Stimulated activated CD4-positive, alpha-beta T cell treated with anti-CD3 and anti-CD28 coated beads, Interleukin-1b, Interleukin-23, amount 100 ng/mL, for 24 hours (primary cell): ENCODE measurements at places on chromosomes 6 and 20.

- no peak for DNase-seq
These were observed 121.6 kb upstream of the BEND6 start for GRCh38 chr6:56833127-56833791.

DNA sequence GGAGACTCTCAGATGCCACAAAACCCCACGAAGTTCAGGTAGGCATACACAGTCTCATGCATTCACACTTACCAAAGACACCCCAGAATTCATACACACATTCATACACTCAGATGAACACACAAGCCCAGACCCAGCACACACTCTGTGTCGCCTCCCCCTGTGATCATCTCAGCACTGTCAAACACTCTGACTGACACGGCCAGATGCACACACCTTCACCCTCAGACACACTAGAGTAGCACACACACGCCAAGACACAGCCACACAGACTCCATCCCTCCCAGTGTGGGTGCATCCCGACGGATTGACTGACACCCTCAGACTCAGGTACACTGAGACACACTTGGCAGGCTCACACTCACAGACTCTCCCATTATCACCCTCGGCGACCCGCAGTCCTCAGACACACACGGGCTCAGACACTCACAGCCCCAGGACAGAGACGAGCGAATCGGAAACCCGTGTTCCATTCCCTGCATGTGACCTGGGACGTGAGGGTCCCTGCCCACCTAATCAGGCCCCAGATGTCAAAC lies 872 bp upstream of the RIMS4 start:
- no peak for DNase-seq

DNA sequence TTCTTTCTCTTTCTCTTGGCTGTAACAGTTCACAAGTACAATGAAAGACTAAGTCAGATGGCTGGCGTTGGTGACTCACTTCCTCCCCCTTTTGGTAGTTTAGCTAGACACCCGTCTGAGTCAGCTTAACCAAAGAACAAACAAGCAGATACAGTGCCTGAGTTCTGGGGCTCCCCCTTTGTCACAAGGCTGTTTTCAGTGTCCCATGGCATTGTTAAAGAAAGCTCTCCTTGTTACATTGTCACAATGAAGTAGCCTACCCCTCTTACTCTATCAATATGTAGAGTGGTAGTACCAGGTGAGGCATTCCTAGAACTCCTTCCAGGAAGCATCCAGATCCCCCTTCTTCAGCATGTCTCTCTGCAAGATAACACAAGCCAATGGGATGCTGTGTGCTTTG lies 38.6 kb downstream of the KIAA0408 start:
- peak; percentile 50 for DNase-seq

- DNase-seq, result no peak
These were observed 3.8 kb downstream of the TOMM34 start for GRCh38 chr20:44956410-44956809.

GRCh38 chr20:63254232-63254605 lies at the start of gene NKAIN4:
Gene NKAIN4 (minus strand): TSS chr20:63254463. CDS start chr20:63254450, 13 bp downstream.
- DNase-seq, result no peak

- DNase-seq, result no peak
These were observed 31.4 kb downstream of the LINC00237 start for GRCh38 chr20:21074605-21075336.

- no peak for DNase-seq
These were observed 81.1 kb upstream of the SLCO4A1 start for GRCh38 chr20:62561182-62561581.

DNA sequence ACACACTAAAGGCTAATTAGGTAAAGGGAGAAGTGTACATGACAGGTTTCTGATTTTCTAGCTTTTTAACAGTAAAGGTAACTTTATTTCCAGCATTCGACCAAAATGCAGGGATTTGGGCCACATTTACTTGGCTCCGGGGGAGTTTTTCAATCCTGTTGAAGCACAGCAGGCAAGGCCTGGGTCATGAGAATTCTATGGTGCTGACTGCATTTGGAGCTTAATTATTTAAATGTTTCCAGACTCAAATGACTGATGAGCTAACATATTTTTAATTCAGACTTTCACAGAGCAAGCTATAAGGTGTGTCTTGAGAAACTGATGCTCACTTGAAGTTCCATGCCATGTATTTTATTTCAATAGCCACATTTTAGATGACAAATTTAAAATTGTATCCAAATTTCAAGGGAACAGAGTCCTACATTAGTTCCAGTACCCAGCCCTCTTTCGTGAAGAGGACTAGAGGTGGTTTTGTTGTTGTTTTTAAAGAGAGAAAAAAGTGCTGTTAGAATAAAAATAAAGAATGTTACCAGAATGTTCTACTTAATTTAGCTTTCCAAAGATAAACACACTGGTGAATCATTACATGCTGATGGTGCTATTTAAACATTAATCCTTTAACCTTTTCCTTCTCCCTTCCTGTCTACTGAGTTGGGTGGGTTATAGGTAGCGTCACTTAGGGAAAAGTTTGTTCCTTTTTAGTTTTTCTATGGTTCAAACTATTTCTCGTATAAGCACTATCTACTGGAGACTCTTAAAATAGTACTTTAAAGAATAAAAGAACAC lies 82.3 kb upstream of the PHACTR2 start:
- no peak for DNase-seq

DNA sequence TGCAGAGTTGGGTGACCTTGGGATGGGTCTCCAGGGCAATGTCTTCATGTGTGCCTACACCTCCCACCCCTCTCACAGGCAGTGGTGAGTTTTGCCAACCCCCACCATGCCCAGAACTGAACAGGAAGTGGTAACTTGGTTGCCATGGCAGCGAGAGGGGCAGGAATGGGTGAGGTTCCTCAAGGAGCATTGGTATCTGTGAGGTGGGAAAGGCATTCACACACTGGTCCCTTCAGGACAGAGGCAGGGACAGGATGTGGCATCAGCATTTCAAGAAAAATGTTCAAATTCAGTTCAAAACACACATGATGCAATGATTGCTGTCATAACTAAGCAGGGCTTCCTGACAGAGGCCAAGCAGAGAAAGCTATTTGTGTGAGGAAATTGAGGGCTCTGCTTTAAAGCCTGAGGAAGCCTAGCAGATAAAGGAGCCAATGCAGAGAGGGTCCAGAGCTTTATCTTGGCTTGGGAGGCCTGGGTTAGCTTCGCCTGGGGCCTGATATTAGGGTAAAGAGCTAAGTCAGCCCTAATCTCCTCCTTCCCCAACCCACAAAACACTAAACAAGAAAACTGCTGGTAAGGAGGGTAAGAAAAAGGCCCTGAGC lies 551 bp downstream of the TREML2 start:
- peak; percentile 19 for DNase-seq

DNA sequence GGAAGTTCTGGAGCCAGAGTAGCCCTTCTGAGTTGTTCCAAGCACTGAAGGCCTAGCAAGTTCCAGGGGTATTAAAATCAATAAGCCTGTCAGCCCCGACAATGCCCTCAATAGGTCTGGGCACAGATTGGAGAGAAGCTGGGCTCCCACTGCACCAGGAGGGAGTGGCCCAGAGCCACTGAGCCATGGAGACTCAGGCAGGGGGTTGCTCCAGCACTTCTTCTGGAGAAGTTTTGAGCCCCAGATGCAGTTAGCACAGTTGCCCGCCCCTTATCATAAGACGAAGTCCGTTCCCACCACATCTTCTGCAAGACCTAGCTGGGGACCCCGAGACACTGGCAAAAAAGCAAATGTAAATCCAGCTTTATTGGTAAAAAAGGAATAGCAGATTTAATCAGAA lies 13.0 kb downstream of the DEFB132 start:
- DNase-seq, result no peak

- DNase-seq, result no peak
These were observed 85.2 kb downstream of the RAMACL start for GRCh38 chr6:166501246-166501645.

GRCh38 chr20:47501116-47501481 lies 588 bp upstream of the NCOA3 start:
- DNase-seq, result no peak

GRCh38 chr6:149077208-149077607 lies 240.3 kb upstream of the TAB2 start:
- no peak for DNase-seq

GRCh38 chr6:137661601-137662000 lies 167.4 kb upstream of the OLIG3 start:
- DNase-seq, result no peak

DNA sequence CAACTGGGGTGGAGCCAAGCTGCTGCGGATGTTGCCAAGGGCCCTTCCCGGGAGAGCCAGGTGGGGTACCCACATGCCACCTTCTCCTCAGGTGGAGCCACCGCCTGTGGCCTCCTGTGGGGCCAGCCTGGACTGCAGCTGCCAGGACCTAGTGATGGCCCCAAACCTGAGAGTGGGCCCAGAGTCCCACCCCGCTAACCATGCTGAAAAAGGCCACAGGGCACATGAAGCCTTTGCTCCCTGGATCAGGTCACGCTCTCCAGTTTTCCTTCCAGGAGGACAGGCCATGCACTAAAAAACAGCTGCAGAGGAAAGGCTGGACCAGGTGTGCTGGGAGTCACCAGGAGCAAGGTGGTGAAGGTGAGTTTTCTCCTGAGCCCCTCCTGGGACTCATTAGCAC lies 73.9 kb upstream of the SLC22A16 start:
- DNase-seq, result no peak

GRCh38 chr20:58519940-58520712 lies 4.9 kb upstream of the APCDD1L start:
- DNase-seq, result no peak

GRCh38 chr20:44080646-44081267 lies 106.2 kb downstream of the JPH2 start:
- DNase-seq, result peak; percentile 63

DNA sequence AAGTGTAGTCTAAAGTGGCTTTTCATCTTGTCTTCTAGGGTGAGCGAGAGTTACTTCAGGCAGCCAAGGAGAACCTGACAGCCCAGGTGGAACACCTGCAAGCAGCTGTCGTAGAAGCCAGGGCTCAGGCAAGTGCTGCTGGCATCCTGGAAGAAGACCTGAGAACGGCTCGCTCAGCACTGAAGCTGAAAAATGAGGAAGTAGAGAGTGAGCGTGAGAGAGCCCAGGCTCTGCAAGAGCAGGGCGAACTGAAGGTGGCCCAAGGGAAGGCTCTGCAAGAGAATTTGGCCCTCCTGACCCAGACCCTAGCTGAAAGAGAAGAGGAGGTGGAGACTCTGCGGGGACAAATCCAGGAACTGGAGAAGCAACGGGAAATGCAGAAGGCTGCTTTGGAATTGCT lies 27.1 kb downstream of the C20orf173 start:
- DNase-seq, result no peak

GRCh38 chr6:144715344-144715743 lies 430.2 kb downstream of the UTRN start:
- no peak for DNase-seq

DNA sequence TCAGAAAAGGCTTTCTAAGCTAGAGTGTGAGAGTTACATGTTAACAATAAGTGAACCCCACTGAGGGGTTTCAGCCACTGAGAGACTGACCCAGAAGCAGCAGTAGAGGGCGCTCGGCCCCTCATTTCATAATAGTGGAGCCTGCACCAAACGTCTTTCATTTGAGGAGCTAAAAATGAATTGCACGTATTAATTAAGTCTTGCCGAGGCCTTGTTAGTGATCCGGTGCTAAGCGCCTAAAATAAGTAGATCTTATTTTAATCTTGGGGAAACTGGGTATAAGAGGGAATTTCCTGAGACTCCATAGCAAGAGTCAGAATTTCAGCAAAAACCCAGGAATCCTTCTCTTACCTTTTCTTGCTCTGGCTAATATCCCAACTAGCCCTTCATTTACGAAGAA lies 209.7 kb downstream of the FARS2 start:
- peak; percentile 23 for DNase-seq

DNA sequence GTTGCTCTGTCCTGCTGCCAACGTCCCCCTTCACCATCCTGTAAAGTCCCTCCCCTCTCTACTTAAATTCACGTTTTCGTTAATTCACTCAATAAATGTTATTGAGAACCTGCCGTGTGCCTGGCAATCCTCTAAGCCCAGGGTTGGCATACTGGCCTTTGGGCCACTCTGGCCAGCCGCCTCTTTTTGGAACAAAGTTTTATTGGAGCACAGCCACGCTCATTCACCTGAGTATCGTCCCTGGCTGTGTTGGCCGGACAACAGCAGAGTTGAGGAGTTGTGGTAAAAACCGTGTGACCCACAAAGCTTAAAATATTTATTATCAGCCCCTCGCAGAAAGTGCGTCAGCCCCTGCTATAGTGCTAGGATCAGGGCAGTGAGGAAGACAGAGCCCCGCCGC lies 54.7 kb upstream of the TMEM181 start:
- DNase-seq, result no peak

DNA sequence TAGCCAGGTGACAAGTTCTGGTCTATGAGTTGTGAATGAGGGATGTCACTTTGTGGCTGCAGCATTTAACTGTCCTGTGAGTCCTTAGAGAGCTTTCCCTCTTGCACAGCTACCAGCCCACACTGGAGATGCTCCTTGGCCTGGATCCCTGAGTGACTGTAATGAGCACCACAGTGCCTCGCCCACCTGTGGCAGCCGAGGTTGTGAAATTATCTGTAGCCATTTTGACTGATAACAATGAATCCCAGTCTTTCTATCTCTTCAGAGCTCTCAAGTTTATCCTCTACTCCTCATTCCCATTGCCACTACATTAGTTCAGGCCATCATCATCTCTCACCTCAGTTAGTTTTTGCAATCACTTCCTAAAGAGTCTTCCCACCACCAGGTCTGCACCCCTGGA lies 41.3 kb upstream of the BEND3 start:
- no peak for DNase-seq

DNA sequence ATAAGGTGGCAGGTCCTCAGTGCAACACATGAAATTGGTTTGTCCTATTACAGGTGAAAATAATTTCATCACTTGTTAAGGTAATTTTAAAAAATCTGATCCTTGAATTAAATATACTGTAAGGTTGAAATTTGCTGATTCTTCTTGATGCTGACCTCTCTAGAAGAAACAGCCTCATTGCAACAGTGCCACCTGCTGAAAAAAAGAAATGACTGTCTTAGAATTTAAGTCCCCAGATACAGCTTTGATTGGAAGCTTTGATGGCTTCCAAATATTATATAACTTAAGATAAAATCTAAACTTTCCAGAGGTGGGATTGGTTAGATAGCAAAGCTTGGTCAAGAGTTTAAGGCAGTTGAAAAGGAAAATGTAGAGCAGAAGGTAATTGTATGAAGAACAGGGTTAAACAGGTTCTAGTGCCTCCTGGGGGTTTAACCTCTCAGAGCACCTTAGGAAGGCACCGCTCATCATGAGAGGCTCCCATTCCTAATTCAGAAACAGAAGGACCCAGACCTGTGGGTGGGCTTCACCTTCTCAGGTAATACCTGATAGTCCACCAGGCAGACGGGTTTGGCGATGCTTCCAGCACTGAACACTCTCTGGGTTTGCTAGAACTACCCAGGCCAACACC lies 401.0 kb downstream of the PAX1 start:
- no peak for DNase-seq

GRCh38 chr6:62286470-62286843 lies 432 bp upstream of the KHDRBS2 start:
- no peak for DNase-seq

DNA sequence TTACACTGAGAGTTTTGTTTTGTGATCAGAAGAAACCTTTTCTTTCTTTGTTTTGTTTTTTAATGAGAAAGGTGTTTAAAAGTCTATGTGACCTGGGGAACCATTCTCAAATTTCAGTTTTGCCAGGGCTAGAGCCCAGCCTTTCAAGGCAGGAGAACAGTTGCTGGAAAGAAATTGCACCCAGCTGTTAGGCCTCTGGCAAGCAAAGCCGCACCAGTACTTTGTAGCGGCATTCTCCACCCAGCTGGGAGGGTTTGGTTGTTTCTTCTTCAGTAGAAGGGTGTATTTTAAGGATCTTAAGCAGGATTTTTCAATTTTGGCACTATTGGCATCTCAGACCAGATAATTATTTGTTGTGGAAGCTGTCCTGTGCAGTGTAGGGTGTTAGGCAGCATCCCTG lies 16.6 kb upstream of the MAPK13 start:
- no peak for DNase-seq
